Umbilical cord (tissue), 2 donors: ENCODE measurements at places on chromosomes 11 and 22.

DNA sequence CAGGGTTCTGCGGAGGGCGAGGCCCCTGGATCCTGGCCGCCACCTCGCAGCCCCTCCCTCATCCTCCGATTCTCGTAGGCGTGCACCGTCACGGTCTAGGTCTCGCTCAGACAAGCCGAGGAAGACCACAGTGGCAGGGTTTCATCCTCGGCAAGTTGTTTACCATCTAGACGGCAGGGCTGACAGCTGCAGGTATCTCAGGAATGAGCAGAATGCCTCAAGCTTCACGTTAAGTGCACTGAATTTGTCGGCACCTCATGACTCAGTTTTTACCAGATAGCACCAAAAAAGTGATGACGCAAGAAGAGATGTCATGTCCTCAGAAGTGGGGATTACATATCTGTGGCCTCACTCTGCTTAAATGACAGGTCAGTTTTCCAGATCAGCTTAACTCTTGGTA, 35.1 kb downstream of the WT1 start:
- peak; percentile 68 for DNase-seq

DNA sequence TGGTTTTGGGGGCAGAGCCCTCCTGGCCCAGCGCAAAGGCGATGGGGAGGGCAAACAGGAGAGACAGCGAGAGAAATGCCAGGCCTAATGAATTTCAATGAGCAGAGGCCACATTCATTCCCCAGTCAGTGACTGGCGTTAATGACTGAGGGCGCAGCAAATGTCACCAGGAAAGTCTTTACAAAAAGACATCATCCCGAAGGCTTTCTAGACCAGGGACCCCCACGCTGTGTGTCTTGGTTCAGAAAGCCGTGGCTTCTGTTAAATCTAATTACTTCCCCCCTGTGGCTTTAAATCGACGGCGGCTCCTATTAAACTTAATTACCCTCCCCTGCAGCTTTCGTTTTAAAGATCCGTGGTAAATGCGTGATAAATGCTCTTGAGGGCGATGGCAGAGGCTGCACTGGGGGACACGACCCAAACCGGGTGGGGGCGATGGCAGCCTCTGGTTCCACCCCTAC, 1.6 kb upstream of the FGF19 start:
- DNase-seq: no peak

DNA sequence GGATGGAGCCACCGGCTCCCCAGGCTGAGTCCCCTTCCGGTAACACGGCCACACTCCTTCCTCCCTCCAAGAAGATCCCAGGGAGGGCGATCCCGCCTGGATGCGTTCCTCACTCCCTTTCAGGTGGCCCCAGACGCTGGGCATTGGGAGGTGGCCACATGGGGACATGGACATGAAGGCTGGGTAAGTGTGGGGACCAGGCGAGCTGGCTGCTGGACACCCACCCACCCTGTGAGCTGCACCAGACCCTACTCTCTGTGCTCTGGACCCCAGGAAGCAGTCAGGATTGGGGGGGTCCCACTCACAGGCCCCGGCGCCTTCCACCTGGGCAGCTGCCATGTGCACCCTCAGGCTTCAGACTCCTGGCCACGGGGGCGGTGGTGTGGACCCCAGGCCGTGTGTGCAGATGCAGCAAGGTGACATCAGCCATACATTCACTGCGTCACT, 932.8 kb downstream of the BRD1 start:
- no peak for DNase-seq

DNA sequence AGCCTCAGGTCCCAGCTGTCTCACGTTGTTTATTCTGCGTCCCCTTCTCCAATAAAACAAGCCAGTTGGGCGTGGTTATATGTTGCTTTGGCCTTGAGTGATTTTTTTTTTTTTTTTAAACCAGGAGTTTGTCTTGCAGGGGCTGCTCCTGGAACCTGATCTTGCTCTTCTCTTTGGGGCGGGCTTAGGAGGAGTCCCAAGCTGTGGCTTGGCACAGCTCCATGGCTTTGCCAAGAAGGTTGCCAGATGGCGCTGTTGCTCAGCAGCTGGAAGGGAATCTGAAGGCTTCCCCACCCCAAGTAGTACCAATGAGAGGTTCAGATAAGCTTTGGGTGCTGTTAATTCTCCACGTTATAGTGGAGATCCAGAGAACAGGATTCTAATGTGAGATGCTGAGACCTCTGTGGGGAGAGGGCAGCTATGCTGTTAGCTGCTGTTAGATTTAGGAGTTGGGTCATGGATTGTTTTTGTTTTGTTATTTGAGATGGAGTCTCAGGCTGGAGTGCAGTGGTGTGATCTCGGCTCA, 2.0 kb upstream of the FERMT3 start:
- peak; percentile 93 for DNase-seq

DNA sequence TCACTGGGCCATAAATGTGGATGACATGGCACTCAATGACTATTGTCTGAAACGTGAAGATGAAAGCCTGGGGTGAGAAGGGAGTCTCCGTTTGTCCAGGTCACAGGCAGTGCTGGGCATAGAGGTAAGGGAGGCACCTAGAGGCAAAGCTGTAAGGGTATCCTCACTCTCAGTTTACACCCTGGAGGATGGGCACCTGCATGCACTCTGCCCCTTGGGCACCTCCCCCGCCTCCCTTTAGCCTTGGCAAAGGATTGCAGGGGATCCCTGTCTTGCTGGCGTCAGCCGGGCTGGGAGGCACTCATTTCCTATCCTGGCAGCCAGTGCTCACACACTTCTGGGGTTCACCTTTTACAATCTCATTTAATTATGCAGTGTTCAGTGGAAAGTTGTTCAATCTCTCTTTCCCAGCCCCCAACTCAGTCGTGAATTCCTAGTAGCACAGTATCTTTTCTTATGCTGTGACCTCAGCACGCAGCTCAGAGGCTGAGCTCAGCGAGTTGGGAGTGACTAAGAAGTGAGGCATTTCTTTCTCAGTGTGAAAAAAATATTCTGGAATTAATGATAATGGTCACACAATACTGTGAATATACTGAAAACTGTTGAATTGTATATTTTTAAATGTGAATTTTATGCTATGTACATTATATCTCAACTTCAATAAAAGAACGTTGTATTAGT, 866.6 kb downstream of the BRD1 start:
- peak; percentile 26 for DNase-seq

DNA sequence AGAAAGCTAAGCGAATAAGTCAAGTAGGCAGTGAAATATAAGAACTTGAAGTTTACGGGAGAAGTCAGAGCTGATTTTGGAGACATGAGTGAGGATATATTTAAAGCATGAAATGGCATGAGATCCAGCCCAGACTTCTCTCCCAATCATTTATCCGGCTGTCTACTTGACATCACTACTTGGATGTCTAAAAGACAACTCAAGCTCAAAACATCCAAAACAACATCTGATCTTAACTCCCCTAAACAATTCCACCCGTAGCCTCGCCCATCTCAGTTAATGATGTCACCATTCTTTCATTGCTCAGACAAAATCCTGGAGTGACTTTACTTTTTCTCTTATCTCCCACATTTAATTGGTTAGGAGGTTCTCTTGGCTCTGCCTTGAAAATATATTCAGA, 44.5 kb downstream of the WEE1 start:
- peak; percentile 59 for DNase-seq

- DNase-seq: no peak
Observed at GRCh38 chr22:25736378-25737011, 5.5 kb upstream of the MYO18B start.

GRCh38 chr22:26845021-26845743, 187.8 kb downstream of the MIAT start:
- peak; percentile 24 for DNase-seq

GRCh38 chr22:41813726-41814410, 13.4 kb downstream of the CCDC134 start:
- DNase-seq: no peak

- no peak for DNase-seq
Observed at GRCh38 chr22:44335903-44336803, 23.4 kb upstream of the SHISAL1 start.

- peak; percentile 70 for DNase-seq
Observed at GRCh38 chr22:40898850-40899357, 37.0 kb upstream of the DNAJB7 start.

DNA sequence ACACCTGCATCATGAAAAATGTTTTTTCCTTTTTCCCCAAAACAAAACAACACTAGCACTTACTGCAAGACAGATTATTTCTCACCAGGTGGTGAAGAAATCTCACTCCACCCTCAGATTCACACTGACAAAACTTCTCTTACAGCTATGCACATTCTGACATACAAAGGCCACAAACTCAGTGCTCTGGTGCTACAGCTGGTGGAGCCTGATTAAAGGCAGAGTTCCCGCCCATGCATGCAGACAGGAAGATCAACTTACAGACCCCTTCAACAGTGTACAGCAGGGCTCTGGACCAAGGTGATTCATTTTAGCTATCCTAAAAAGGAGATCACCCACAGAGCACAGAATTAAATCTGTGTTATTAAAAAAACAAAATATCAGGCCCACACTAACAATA, 112.6 kb downstream of the CADM1 start:
- DNase-seq: no peak

- DNase-seq: no peak
Observed at GRCh38 chr11:952406-953385, 27.0 kb downstream of the AP2A2 start.

GRCh38 chr22:47190276-47190956, 428.0 kb downstream of the TBC1D22A start:
- no peak for DNase-seq

- peak; percentile 79 for DNase-seq
Observed at GRCh38 chr22:27804470-27805297, 3.1 kb upstream of the MN1 start.

- no peak for DNase-seq
Observed at GRCh38 chr11:70445605-70446004, 47.3 kb downstream of the CTTN start.

DNA sequence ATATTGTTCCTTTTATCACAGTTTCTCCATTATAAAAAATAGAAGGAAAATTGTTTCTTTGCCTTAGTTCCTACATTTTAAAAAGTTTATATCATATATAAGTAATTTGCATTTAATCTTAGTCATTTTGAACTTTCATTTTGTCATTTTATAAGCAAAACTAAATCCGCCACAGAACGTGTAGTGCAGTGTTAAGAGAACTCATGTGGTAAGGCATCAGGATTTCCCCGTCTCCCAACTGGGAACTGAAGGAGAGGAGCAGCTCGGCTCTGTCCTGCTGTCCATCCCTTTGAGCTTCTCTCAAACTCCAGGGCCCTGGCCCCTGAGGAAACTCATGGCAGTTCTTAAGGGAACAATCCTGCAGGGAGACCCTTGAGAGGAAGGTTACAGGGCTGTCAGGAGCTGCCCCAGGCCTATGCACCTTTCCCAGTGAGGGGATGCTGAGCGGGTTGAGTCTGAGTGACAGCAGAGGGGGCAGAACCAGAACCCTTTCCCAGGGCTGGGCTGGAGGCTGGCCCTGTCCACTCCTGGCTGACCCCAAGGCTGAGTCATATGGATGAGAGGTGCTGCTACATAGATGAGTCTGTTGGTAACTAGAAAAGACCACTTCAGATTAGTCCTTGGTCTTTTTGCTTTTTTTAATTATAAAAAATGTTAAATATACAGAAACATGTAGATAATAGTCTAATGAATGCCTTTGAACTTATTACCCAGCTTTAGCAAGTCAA, 333.1 kb downstream of the TBC1D22A start:
- DNase-seq: no peak

DNA sequence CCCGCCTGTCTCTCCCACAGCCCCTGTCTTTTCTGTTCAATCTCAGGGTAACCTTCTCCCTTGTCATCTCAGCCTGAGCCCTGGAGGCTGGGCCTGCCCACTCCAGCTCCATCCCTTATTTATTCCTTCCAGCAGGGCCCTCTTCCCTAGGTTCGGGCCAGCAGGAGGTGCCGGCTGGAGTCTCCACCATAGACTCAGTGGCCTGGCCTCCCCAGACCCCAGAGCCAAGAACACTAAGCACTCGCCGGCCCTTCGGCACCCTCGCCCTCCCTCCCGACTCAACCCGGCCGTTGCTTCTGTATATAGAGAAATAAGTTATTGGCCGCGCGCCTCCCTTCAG, 1.4 kb upstream of the RAB1B start:
- DNase-seq: no peak

DNA sequence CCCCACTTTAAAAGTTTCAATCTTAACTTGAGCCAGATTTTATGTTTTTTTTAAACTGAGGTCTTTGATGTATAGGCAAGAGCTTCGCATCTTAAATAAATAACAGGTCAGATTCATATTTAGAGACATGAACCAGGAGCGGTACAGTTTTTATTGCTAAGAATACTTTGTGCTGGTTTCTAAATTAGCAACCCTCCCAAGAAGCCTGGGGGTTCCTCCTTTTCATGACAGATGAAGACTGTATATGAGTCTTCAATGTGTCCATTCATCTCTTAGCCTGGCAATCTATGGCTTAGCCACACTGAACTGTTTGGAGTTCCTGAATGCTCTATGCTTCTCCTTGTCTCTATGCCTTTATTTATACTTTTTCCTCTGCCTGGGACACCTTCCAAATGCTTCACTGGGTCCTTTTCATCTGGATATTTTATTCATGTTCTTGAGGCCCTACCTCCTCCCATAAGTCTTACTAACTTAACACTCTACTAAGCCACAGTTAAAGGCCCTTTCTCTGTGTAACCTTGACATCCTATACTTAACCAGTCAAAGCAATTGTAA, 338.6 kb downstream of the INSC start:
- DNase-seq: no peak

- DNase-seq: no peak
Observed at GRCh38 chr11:122742301-122743018, 86.9 kb downstream of the UBASH3B start.

GRCh38 chr22:27142286-27142685, 484.9 kb downstream of the MIAT start:
- no peak for DNase-seq

GRCh38 chr11:39434466-39434865, 2025.0 kb downstream of the LRRC4C start:
- DNase-seq: peak; percentile 88

DNA sequence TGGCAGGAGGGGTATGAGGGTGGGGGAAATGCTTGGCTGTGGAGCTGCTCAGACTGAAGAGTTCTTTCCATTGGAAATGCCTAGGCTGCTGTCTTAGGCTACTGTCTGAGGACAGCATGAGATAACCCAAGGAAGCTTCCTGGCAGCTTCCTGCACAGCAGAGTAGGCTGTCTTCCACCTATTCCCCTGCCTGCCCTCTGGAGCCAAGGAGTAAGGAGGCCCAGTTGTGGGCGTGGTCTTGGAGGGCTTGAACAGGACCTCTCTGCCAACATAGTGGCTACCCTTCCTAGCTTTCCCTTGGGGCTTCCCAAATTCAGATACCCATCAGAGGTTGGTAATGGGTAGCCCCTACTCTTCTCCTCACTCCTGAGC, 25.9 kb downstream of the PHLDB1 start:
- no peak for DNase-seq

DNA sequence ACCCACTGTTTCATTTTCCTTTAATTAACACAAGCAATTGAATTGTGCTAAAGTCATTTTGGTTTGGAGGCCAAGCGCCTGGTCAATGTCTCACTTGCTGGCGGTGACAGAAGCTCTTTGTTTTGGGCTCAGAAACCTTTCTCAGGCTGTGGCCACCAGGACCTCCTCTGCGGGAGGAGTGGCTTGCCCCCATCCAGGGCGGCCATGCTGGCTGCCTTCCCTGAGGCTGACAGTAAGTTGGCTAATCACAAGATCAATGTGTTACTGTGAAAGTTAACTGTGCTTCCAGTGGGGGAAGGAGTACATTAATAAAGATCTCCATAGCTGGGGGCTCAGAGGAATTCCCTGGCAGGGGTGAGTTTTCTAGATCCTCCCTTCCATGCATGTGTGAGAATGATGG, 1074.5 kb downstream of the NTM start:
- DNase-seq: no peak

- no peak for DNase-seq
Observed at GRCh38 chr22:20431511-20432192, 6.0 kb downstream of the SCARF2 start.

GRCh38 chr22:38453996-38454352, 1.0 kb downstream of the KCNJ4 start:
- no peak for DNase-seq

- no peak for DNase-seq
Observed at GRCh38 chr11:58392746-58393145, 13.9 kb downstream of the OR5B3 start.
